Activated CD4-positive, alpha-beta T cell treated with anti-CD3 and anti-CD28 coated beads, Interleukin-2, amount 10 ng/mL, durations not matched to agents 7 days and 5 days (primary cell): ENCODE measurements at places on chromosomes 2 and 18. TPM values are rescaled to one million over a fixed set of nuclear protein-coding genes. Genes with fewer than 3 reads are reported as not detected.

DNA sequence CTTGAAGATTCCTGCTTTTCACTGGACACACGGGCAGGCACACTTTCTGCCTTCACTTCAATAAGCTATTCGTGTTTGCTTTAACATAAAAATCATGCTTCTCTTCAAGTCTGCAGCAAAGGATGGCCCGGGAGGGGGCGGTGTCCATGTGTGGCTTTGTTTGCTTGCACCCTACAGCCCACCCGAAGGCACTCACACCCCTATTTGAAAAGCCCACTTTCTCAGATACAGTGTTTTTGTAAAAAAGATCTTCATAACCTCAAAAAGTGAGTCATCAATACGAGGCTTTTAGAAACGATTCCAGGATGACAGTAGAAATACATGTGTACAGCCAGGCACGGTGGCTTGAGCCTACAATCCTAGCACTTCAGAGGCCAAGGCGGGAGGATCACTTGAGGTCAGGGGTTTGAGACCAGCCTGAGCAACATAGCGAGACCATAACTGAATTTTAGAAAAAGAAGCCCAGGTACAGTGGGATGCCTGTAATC, 36.5 kb upstream of the HPCAL1 start:
- H3K4me1 ChIP-seq: peaks cover 4% of the 10 kb centered on the region
- no peak for DNase-seq
- no peaks in the 10 kb centered on the region for H3K36me3 ChIP-seq
- H3K27ac ChIP-seq: no peak overlapping the region

DNA sequence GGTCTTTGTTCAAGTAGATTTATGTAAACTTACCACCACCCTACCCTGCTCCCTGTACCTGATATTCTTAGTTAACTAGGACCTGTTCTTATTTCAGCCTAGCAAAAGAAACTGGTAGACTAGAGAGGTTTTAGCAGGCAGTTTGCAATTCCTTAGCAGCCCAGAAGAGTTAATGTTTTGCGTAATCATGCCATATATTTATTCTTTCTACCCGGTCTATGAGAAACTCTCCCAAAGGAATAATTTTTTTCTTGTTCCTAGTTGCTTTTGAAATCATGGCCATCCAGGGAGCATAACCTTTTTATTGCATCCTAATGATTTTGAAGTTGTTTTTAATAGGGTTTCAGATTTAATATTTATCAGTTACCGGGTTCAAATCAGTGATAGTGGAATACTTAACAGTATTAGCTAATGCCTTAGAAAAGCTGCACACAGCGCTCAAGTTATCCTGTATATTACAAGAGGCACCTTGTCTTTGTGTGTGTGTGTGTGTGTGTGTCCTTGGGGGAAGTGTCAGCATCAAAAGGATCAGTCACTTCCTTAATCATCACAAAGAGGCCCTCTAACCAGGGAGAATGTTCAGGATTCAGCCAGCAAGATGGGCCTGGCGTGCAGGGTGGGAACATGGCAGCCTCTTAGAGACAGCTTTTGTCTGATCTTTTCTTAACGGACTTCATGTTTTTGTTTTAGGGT, 52.9 kb downstream of the CABLES1 start:
- no peak overlapping the region for H3K4me3 ChIP-seq
- no peaks in the 10 kb centered on the region for H3K36me3 ChIP-seq
- H3K27ac ChIP-seq: no peak overlapping the region
- H3K4me1 ChIP-seq: peaks cover 14% of the 10 kb centered on the region
- H3K27me3 ChIP-seq: no peaks in the 10 kb centered on the region

DNA sequence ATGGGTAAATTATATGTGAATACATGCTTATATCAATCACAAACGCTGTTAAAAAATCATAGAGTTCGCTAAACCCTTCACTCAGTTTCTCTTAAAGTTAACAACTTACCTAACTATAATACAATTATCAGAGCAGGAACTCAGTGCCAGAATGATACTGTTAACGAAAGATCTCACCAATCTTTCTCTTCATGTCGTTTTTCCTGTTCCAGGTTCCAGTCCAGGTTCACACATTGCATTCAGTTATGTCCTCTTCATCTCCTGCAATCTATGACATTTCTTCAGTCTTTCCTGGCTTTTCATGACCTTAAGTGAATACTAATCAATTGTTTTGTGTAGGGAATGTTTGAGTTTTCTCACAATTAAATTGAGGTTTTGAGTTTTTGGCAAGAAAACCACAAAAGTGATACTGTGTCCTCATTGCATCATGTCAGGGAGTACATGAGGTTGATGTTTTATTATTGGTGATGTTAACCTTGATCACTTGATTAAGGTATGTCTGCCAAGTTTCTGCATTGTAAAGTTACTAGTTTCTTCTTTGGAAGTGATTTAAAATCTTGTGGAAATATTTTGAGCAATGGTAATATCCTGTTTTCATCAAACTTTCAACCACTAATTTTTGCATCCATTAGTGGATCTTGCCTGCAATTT, 131.9 kb downstream of the ESCO1 start:
- no peak overlapping the region for H3K4me3 ChIP-seq
- H3K4me1 ChIP-seq: no peaks in the 10 kb centered on the region
- no peak overlapping the region for H3K27ac ChIP-seq
- peaks cover 25% of the 10 kb centered on the region for H3K27me3 ChIP-seq

- H3K4me1 ChIP-seq: no peaks in the 10 kb centered on the region
- no peak overlapping the region for H3K4me3 ChIP-seq
- no peak for DNase-seq
- H3K36me3 ChIP-seq: no peaks in the 10 kb centered on the region
- H3K27me3 ChIP-seq: no peaks in the 10 kb centered on the region
Observed at GRCh38 chr18:8863427-8863826, 158.1 kb downstream of the MTCL1 start.

DNA sequence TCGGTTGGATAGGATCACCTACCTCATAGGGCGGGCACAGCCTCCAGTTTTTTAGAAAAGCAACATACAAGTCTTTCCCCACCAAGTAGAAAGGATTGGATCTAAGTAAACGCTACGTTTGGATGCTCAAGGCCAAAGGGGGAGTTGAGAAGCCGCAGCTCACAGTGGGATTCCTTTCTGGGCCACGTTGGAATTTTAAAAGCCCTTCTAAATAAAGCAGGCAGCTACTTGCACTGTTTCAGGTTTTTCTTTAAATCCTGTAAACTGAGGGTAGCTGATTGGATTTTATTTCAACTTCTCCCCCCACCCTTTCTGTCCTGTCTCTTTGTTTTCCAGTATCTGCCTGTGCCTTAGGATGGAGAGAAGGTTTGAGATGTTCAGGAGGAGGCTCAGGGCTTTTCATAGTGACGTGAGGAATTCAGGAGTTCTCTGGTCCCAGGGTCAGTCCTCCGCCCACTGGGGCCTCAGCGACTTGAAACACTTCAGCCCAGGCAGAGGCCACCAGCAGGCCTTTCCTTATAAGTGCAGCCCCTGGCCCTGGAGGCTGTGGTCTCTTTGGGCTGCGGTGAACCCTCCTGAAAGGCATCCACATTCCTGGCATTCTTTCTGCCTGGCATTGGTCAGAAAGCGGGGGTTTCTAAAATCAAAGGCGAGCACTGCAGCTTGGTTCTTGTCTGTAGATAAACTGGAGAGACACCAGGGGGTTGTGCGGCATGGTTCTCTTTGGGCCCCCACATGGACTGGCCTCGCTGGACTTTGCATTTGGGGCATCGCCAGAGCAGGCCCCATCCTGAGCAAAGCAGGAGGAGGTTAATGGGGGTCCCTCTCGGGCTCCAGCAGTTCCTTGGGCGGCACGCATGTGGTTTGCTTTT, 44.5 kb downstream of the SH3BP4 start:
- H3K27ac ChIP-seq: no peak overlapping the region
- no peak overlapping the region for H3K4me3 ChIP-seq
- DNase-seq: no peak
- no peaks in the 10 kb centered on the region for H3K36me3 ChIP-seq
- H3K4me1 ChIP-seq: no peaks in the 10 kb centered on the region

DNA sequence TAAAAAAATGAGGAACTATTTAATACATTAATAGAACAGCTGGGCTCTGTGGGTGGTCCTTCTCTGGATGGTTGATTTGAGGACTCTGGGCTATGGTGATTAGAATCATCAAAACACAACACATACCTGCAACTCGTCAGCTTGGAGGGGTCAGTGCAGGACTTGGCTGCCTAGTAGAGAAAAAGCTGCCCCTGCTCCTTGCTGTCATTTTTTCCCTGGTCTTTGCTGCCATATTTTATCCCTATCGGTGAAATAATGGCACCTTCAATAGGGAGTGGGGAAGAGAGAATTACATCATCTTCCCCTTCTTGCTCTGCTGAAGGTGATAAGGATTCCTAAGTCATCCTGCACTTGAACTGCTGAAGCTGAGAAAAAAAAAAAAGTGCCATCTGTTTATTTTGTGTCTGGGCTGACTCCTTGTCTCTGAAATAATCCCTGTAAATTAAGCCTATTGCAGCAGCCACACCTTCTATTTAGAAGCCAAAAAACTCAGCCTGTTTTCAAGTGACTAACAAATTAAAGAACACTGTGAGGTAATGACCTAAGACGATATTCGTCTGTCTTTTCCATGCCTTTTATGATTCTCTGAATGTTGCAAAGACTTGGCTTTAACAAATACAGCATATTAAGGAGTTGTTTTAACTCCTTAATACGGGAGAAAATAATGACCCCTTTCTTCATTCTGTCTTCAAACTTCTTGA, 89.3 kb downstream of the ACVR1 start:
- no peak overlapping the region for H3K27ac ChIP-seq
- H3K36me3 ChIP-seq: peaks cover 26% of the 10 kb centered on the region
- no peaks in the 10 kb centered on the region for H3K27me3 ChIP-seq
- no peak overlapping the region for H3K4me3 ChIP-seq
- DNase-seq: no peak

Gene PLGLB1
- total RNA-seq: 3.1 TPM

Gene RAB6C
- not detected for total RNA-seq

Gene C2orf80
- not detected for total RNA-seq

Gene TXNDC2
- not detected for total RNA-seq

Gene HIBCH
- 14.5 TPM for total RNA-seq
